Articular chondrocyte of knee joint (primary cell): ENCODE measurements at places on chromosomes 5 and 9. TPM values are rescaled to one million over a fixed set of nuclear protein-coding genes. Genes with fewer than 3 reads are reported as not detected.

AGTPBP1 gene
- total RNA-seq, result 21.6 and 22.3 TPM in 2 replicates

OR13C8 gene
- total RNA-seq, result not detected in 2 replicates

IPPK gene
- total RNA-seq, result 7.7 and 9.3 TPM in 2 replicates

CBY3 gene
- not detected in 2 replicates for total RNA-seq

ADRB2 gene
- total RNA-seq, result 3.7 and 6.4 TPM in 2 replicates

PCDHB10 gene
- 2.2 and 2.5 TPM in 2 replicates for total RNA-seq

RANBP3L gene
- total RNA-seq, result 0.76 and 0.78 TPM in 2 replicates

SV2C gene
- total RNA-seq, result not detected in 2 replicates

CORO2A gene
- total RNA-seq, result 0.91 and 1.6 TPM in 2 replicates

DMRT3 gene
- total RNA-seq, result not detected in 2 replicates

MYMK gene
- not detected in 2 replicates for total RNA-seq

PTGES gene
- total RNA-seq, result 27.6 and 38.0 TPM in 2 replicates

CDC23 gene
- total RNA-seq, result 32.6 and 34.2 TPM in 2 replicates

SOHLH1 gene
- not detected in 2 replicates for total RNA-seq

PHYHD1 gene
- 9.1 and 10.3 TPM in 2 replicates for total RNA-seq

CXXC5 gene
- 89.4 and 101 TPM in 2 replicates for total RNA-seq

C9 gene
- 0.13 and 0.54 TPM in 2 replicates for total RNA-seq

IL4 gene
- total RNA-seq, result not detected in 2 replicates

TLX3 gene
- not detected in 2 replicates for total RNA-seq

SPATA31D4 gene
- total RNA-seq, result not detected in 2 replicates

CAAP1 gene
- 12.8 and 20.3 TPM in 2 replicates for total RNA-seq

CEMIP2 gene
- 27.6 and 38.8 TPM in 2 replicates for total RNA-seq

SPOUT1 gene
- 11.1 and 12.1 TPM in 2 replicates for total RNA-seq

PCDHA11 gene
- total RNA-seq, result 0.11 and 0.13 TPM in 2 replicates

TRAF2 gene
- total RNA-seq, result 6.3 and 9.2 TPM in 2 replicates

KIF4B gene
- not detected in 2 replicates for total RNA-seq

SLC46A2 gene
- 0.11 TPM in 1 of 2 replicates, not detected in the other for total RNA-seq

ELOVL7 gene
- 0.13 and 0.22 TPM in 2 replicates for total RNA-seq

C5orf63 gene
- total RNA-seq, result 5.0 and 7.8 TPM in 2 replicates

CCL19 gene
- not detected in 2 replicates for total RNA-seq

ANKRD55 gene
- total RNA-seq, result 0.13 TPM in 1 of 2 replicates, not detected in the other
